Stimulated activated CD8-positive, alpha-beta memory T cell treated with anti-CD3 and anti-CD28 coated beads, Interleukin-4, amount 100 ng/mL, for 24 hours (primary cell): ENCODE measurements at places on chromosomes 7 and 10.

DNA sequence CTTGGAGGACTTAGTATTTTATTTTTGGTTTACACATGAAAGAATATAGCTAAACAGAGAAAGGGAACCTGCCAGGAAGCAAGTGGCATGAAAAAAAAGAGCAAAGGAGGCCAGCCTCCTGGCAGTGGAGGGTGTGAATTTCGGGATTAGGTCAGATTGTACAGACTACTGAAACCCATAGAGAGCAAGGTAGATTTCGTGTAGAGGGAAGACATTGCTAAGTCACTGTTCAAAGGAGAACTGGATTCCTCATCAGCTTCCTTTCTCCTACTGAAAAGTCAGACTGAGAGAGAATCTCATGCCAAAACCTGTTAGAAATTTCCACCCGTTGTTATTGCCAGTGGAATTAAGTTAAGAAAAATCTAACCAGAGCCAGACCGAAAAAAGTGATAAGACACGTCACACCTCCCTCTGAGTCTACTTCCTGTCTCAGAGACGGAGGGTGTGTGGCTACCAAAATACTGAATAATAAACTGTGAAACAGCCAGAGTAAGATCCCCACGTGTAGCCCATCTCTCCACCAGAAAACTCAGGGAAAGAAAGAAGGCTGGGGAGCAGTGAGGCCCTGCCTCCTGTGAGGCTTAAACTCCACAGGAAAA, 118.8 kb downstream of the SKIDA1 start:
- no peak for DNase-seq

- no peak for DNase-seq
These were observed 21.4 kb downstream of the SLF2 start for GRCh38 chr10:100934084-100934659.

DNA sequence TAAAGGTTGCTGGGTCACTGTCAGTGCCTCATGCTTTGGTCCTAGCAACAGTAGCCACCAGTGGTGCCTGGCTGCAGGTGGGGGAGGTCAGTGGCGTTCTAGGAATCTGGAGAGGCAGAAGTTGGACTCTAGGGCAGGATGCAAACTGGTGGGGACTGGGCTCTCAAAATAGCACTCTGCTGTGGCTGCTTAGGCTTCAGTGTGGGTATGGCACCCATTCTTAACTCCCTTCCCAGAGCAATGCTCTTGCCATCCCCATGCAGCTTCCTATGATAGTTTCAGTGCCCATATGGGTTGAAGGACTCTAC, 330.8 kb downstream of the PCDH15 start:
- DNase-seq, result no peak

GRCh38 chr10:35895331-35895730, 253.2 kb upstream of the FZD8 start:
- no peak for DNase-seq

DNA sequence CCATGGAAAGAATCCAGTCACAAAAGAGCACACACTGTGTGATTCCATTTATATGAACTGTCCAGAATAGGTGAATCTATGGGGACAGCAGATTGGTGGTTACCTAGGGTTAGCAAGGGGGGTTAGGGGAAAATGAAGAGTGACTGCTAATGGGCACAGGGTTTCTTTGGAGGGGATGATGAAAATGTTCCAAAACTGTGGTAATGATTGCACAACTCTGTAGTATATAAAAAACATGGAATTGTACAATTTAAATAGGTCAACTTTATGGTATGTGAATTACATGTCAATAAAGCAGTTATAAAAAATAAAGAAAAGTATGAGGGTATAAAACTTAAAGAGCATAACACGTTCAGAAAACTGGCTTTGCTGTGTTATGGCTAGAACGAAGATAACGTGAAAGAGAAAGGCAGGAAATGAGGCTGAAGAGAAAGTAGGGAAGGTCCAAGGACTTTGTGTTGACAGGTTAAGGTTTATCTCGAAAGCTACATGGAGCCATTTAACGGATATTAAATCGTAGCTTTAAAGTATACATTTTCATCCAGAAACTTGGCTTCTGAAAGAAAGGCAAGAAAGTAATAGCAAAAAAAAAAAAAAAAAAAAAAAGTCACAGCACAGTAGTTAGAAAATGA, 26.4 kb upstream of the MSS51 start:
- no peak for DNase-seq

GRCh38 chr10:51950996-51951555, 251.7 kb upstream of the CSTF2T start:
- no peak for DNase-seq

- no peak for DNase-seq
These were observed 361.4 kb upstream of the NPSR1 start for GRCh38 chr7:34296663-34297062.
